ENCODE measurements at places on chromosomes 6 and 20. TPM values are rescaled to one million over a fixed set of nuclear protein-coding genes. Genes with fewer than 3 reads are reported as not detected.

CAPN11 gene
- 0.56 TPM for polyA plus RNA-seq

SLC4A11 gene
- 1.1 TPM for polyA plus RNA-seq

GPR6 gene
- polyA plus RNA-seq: not detected

LY6G5C gene
- polyA plus RNA-seq: 2.7 TPM

CCN2 gene
- polyA plus RNA-seq: 27.2 TPM

SRMS gene
- not detected for polyA plus RNA-seq

GRCh38 chr6:9039258-9039657, 603.9 kb upstream of the SLC35B3 start:
- DNase-seq: no peak

DNA sequence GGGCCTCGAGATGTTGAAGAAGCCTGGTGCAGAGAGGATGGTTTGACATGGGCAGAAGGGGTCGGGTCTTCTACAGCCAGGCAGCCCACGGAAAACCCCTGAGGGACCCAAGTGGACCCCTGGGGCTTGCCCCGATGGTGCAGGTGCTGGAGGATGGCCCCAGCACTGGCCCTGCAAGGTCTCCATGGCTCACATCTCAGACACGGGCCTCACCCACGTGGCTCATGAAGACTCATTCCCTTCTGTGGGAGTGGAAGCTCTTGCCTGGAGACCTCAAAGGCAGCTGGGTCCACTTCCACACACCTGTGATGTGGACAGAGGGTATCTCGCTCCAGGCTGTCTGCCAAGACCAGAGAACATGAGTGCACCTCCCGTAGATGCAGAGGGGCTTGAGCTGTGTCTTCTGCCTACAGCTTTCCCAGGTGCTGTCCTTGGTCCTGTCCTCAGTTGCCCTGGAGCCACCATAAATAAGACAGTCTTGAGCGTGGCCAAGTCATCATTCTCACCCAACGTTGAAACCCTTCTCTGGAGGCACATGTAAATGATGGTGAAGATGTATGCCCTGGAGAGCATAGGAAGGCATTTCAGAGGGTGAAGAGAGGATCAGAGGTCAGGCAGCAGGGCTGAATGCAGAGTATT, 108.0 kb downstream of the SYNDIG1 start:
- DNase-seq: no peak

- no peak for DNase-seq
These were observed 690 bp downstream of the TULP1 start for GRCh38 chr6:35512006-35512405.

GRCh38 chr6:26251354-26252076, 113.5 kb upstream of the BTN3A2 start:
- DNase-seq: no peak

DNA sequence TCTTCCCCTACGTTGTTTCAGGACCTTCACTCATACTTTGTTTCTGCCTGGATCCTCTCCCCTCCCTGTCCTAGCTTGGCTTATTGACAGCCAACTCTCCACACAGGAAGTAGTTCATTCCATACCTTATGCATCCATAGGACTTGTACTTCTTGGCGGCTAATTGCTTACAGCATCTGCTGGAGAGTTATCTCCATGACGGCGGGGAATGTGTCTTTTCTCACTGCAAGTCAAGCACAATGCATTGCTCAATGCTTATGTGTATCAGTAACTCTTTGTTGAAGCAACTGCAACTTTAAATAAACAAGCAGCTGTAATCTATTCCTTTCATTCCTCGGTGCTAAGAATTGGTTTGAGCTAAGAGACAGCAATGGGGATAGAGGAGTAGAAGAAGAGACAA, 551.3 kb upstream of the EPHA7 start:
- DNase-seq: no peak

Measured in forelimb muscle (tissue), 1 donor.